ENCODE measurements at places on chromosomes 6 and 20.

DNA sequence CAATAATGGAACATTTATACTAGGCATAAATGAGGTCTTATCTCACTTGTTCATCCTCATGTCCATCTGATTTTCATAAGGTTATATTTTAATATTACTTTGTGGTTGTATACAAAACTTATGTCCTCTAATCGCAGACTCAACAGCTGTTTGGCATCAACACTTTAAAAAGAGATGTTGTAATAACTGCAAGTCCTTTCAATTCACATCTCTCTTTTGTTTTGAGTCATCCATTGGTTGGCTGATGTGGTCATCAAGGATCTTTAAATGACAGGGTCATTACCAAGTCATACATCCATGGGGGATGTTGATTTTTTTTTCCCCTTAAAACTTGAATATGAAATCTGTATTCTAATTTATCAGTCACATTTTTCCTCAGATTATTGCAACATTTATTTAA is 299.4 kb upstream of the NRSN1 start:
- DNase-seq, result no peak

- no peak for DNase-seq
Observed at GRCh38 chr6:63154535-63154934, 56.7 kb upstream of the FKBP1C start.

- no peak for DNase-seq
Observed at GRCh38 chr20:34582221-34582620, 23.7 kb downstream of the MAP1LC3A start.

DNA sequence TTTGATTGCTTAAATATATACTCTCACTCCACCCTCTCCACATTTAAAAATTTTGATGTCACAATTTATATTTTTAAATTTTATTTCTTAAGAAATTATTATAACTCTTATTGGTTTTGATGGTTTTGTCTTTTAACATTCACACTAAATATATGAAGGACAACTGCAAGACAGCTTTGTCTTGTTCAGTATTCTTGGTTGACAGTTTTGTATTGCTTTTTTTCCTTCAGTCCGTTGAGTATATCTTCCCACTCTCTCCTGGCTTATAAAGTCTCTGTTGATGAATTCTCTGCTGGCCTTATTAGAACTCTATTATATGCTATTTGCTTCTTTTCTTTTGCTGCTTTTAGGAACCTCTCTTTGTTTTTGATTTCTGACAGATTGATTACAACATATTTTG is 392.2 kb downstream of the C6orf118 start:
- DNase-seq, result no peak

DNA sequence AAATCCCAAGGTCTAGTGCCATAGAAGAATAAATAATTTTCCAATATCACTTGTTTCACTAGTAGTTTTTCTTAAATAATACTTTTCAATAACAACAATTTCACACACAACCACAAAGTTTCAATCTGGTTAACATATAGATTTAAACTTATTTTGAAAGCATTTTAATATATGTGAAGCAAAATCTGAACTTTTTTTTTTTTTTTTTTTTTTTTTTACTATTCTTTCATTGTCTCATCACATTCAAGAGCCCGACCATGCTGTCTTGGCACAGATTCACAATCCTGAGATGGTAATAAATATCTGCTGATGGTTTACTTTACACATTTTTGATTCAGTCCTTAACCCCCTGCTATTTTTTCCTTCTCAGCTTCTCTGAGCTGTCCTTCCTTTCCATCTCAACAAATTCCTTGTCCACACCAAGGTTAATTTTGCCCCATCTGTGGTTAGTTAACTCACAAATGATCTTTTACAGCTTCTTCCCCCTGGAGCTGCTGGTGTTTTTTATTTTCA is 262.8 kb downstream of the TMEM242 start:
- no peak for DNase-seq

DNA sequence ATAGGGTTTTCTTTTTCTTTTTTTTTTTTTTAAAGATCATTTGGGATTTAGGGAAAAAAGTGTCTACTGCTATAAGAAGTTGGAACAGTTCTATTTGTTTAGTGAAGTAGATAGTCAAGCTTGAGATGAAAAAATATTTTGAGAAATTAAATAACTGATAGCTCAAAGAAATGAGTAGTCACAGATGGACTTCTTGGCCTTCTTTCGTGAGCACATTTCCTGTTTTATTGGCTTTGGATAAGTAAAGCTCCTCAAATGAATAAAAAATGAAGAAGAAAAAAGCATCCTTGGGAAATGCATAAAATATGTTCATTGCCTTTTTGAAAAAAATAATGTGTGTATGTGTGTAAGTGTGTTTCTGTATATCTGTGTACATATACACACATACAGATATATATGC is 515.9 kb downstream of the GRIK2 start:
- no peak for DNase-seq

- DNase-seq, result no peak
Observed at GRCh38 chr6:96522465-96523009, 931 bp downstream of the UFL1 start.

- no peak for DNase-seq
Observed at GRCh38 chr6:36269834-36270705, at the start of gene PNPLA1. PNPLA1 (plus strand) TSS chr6:36270060; CDS start chr6:36270460, 400 bp downstream.

- DNase-seq, result no peak
Observed at GRCh38 chr6:134397676-134398075, 79.8 kb upstream of the SGK1 start.

GRCh38 chr6:84455511-84456029 is 228.1 kb upstream of the CEP162 start:
- DNase-seq, result no peak

DNA sequence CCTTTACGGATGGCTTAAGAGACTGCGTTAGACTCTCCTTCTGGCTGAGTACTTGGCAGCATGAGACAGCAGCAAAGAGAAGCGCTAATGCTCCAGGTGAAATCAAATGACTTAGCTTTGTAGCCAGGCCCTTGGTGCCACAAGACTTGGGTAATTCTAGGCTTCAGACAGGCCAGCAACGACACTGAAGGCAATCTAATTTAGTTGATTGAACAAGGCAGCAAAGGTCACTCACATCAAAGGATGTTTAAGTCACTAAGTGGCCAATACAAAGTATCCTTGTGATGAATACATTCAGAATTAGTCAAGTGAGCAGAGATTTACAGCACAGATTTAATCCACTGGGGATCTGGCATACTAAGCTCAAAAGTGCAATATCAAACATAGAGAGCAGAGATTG is 113.2 kb downstream of the FAM83B start:
- DNase-seq, result no peak

DNA sequence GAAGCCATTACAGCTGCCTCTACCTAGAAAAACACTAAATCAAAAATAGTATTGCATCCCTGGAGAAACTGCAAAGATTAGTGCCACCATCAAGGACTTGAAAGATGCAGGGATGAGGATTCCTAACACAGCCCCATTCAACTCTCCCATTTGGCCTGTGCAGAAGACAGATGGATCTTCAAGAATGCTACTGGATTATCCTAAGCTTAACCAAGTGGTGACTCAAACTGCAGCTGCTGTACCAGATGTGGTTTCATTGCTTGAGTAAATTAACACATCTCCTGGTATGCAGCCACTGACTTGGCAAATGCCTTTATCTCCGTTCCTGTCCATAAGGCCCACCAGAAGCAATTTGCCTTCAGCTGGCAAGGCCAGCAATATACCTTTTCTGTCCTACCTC is 117.4 kb downstream of the TBC1D32 start:
- DNase-seq, result no peak

DNA sequence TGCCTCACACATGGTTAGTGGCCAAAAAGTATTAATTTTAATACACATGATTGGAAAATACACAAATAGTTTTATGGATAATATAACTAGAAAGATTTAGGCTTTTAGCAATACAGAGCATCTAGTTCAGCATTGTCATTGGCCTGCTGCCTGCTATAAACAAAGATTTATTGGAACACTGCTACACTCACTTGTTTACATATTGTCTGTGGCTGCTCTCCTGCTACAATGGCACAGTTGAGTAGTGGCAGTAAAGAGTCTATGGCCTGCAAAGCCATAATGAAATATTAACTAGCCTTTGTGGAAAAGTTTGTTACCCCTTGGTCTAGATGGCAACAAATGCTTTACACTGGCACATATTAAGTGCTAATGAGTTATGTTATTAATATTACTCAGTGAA is 37.8 kb downstream of the ZNF451 start:
- DNase-seq, result no peak

DNA sequence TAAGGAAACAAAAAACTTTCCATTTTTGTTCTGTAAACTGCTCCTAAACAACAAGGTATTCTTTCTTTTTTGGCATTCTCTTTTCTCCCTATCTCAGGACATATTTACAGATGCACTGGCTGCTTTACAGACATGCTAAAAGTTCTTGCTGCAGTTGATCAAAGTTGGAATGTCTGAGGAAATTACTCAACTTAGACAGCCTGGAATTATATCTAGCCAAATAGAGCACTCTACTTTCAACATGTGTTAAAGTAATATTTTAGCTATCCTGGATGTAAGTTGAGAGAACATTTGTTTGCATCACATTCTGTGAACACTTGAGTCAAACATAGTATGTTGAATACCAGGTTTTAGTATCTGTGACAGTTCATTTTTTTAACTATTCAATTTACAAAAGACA is 24.8 kb downstream of the TASP1 start:
- DNase-seq, result no peak

DNA sequence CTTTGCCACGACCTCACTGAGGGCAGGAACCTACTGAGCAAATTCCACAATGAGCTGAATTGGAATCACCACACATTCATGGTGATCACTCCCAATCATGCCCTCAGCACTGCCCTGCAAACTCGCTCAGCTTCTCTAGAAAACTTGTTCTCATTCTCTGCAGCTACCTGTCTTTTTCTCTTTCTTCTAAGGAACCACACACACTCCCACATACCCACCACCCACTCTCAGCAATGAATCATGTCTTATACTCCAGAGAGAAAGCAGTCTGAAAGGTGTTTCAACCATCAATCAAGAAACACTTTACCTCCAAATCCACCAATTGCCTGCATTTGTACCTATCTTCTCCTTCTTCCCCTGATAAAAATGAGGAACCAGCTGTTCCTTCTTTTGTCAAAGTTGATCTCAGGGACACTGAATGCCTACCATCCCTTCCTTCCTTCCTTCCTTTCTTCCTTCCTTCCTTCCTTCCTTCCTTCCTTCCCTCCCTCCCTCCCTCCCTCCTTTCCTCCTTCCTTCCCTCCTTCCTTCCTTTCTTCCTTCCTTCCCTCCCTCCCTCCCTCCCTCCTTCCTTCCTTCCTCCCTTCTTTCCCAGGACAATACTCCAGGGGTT is 84.6 kb upstream of the SGK1 start:
- DNase-seq, result no peak

All from transverse colon (tissue), 4 donors.